CD4-positive, alpha-beta T cell treated with Interferon gamma for 1 hour (primary cell): ENCODE measurements at places on chromosomes 2 and 18.

DNA sequence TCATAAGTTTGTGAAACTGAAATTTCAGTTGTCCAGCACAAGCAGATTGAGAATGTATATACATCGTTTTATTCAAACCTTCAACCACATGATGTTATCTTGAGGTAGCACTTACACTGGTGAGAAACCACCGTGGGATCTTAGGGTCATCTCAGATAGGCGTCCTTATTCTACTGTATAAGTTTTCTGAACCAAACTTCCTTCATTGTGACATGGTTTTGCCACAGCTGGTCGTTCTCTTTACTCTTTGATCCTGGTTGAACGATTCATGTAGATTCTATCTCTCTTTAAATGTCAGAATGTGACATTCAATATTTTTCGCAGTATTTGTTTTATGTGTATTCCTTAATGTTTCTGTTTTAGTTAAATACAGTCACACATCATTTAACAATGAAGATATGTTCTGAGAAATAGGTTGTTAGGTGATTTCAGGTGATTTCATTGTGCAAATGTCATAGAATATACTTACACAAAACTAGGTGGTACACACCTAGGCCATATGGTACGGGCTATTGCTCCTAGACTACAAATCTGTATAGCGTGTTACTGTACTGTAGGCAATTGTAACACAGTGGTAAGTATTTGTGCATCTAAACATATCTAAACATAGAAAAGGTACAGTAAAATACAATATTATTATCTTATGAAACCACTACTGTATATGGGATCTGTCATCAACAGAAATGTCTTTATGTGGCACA, 17.9 kb upstream of the ARHGAP25 start:
- no peak for DNase-seq

- peak; percentile 57 for DNase-seq
These were observed 92.8 kb upstream of the OTOS start for GRCh38 chr2:240232961-240233884.

DNA sequence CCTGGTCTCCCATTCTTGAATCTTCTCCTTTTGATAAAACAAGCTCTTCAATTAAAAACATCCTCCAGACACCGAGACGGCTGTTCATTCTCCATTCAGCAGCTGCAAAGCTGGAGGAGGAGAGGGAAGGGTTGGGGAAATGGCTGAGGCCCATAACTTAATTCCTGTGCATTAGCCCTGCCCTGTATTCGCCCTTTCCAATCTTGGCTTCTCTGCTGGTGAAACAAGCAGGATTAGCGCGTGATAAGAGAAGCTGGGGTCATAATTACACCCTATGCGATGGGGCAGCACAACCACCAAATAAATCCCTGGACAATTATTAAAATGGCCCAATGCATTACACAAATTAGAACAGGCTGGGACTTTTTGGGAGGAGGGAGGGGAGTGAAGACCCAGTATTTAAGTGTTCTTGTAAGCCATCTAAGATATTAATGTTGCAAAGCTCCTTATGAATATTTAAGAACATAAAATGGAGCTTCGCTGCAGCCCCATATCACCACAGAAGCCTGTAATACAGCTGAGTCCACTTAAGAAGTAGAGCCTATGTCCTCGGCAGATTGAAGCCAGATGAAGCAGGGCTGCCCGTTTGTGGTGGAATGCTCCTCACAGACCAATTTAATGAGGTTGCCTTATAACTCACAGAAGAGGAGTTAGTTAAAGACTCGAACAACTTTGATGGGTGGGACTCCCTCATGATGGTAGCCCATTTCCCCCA, 176.6 kb upstream of the SKOR2 start:
- no peak for DNase-seq

GRCh38 chr2:159903443-159904126, 105.6 kb upstream of the CD302 start:
- DNase-seq = peak; percentile 68

DNA sequence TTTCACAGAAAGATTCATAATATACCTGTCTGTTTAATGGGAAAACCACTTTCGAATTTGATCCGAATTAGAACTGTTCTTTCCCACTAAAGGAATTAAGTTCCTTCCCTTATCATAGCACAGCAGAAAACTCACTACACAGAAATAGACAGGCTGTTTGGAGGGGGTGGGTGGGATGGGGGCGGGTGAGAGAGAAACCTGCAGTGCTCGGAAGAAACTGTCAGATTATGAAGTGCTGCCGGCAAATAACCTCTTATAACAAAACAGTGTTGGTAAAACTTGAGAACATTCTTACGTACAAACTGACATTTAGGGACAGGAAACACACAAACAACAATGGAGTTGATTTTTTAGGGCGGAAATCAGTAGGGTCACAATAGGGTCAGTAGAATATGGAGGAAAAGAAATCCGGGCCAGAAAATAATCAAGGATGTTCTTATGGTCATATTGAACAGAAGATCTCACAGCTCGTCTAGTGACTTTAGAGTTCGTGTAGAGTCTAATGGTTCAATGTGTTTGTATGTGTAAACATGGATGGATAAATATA, 756.0 kb upstream of the LRATD1 start:
- no peak for DNase-seq

GRCh38 chr2:60007671-60008070, 545.8 kb downstream of the BCL11A start:
- DNase-seq = no peak

- no peak for DNase-seq
These were observed at the start of gene KIF1A for GRCh38 chr2:240819858-240820606. Gene KIF1A (minus strand): TSS chr2:240820219. CDS start chr2:240797752, 22,467 bp downstream.

- DNase-seq = no peak
These were observed 15.7 kb downstream of the CCL20 start for GRCh38 chr2:227829337-227829736.

- DNase-seq = no peak
These were observed 5.4 kb downstream of the VIT start for GRCh38 chr2:36701918-36702317.

DNA sequence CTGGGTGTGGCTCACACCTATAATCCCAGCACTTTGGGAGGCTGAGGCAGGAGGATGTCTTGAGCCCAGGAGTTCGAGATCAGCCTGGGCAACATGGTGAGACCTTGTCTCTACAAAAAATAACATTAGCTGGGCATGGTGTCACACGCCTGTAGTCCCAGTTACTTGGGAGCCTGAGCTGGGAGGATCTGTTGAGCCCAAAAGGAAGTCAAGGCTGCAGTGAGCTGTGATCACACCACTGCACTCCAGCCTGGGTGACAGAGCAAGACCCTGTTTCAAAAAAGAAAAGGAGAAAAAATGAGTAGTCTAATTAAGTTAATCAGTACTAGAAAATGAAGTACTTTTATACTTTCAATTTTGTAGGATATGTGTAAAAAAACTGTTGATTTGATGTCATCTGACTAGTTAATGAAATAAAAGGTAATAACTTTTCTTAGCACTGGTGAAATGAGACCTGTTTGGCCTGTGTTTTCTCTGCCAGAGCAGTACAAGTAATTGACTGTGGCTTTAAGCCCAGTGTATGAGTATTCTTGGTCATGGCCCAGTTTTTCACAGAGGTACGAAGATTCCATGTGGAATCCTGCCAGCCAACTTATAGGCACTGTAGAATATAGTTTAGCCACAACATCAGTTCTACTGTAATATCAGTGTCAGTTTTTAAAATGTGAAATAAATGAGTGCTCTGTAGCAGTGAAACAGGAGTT, 35.8 kb downstream of the MFSD6 start:
- no peak for DNase-seq

DNA sequence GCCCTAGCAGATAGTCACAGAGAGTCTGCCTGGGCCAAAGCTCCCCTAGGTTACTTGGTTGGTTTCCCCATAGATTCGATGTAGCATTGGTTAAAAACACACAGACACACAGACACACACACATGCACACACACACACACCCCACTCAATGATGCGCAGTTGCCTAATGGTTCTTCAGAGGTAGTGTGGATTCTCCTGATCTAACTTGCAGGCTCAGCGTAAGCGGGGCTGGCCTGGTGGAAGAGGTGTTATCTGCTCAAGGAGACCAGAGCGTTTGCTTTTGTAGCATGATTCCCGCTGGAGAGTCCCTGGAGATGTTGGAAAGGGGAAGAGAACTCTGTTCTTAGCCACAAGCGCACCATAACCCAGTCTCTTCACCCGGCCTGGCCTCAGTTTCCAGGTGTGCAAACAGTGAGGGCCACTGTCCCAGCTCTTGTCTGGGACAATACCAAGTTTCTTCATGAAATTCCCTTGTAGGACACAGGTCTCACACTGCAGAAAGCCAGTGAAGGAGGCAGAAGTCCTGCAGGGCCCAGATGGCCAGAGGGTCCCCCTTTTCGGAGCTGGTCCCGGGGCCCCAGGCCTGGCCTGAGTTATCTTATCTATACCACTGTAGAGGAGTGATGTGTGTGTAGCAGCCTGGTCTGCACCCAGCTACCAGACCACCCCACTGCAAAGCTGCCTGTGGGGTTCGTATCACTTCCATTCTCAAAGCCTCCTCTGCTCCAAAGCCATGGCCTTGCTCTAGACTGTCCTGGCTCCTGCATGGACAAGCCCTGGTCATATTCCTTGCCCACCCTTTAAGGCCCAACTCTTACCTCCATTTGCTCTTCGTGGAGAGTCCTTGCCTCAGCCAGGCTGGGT, 3.7 kb downstream of the ACKR3 start:
- DNase-seq = no peak

DNA sequence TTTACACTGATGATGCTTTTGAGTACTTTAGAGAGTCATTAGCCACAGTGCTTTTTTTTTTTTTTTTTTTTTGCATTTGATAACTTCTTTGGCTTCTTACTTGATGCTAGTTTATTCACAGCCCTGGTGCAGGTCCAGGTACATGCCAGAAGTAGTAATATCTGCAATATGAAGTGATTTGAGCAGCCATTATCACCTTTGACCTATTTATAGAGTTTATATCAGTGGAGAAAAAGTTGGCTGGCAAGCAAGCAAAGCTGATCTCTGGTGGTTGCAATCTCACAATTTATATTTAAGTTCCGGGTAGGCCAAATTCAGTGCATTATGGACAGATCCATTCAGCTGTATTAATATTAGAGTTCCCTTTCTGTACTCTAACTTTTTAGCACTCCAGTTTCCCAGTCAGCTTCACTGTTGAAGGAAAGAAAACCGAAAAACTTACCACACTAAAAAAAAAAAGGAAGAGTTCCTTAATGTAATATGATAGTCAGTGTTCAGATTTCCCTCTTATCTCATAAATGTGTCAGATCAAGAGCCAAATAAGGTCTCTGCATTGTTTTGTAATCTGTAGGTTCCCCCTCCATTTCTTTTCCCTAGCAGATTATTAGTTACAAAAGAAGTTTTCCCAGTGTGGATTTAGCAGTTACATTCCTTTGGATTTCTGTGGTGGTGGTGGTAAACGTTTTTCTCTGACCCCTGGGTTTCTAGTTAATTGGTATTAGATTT, 78.6 kb downstream of the HAUS1 start:
- DNase-seq = no peak

DNA sequence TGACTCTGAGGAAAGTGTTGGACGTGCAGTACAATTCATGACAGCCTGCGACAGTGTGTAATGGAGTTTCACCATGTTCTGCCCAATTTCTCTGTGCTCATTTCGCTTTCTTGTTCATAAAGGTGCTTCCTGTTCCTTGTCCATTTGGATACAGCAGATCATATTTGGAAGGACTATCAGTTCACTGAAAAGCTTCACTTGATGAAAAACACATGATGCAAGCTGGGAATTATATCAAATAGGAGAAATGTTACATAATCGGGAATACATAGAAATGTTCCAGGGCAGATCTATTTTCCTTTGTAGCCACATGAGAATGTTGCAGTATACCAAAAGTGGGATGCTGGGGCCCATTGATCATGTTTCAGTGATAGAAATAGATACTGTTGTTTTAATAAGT, 266.3 kb upstream of the SLC14A2 start:
- no peak for DNase-seq

DNA sequence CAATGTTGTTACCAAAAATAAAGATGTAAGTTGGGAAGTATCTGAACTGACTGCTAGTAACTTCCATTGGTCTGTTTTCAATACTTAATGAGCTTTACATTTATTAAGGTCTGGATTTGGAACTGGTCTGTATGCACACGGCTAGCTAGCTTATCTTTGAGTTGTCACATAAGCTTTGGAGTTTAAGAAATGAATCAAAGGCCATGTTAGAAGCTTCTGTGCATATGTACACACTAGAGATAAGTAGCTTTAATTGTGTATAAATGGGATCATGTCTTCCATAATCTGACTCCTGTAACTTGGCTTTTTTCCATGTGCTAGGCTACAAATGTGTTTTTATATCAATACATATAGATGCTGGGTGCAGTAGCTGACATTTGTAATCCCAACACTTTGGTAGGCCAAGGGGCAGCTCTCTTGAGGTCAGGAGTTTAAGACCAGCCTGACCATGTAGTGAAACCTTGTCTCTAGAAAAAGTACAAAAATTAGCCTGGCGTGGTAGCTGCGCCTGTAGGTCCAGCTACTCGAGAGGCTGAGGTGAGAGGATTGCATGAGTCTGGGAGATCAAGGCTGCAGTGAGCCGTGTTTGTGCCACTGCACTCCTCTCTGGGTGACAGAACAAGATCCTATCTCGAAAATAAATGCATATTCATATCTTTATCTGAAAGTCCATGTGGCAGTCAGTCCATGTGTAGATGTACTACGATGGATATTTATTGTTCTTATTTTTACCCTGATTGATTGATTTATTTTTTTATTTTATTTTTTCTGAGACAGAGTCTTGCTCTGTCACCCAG, 27.2 kb downstream of the ATIC start:
- DNase-seq = no peak

DNA sequence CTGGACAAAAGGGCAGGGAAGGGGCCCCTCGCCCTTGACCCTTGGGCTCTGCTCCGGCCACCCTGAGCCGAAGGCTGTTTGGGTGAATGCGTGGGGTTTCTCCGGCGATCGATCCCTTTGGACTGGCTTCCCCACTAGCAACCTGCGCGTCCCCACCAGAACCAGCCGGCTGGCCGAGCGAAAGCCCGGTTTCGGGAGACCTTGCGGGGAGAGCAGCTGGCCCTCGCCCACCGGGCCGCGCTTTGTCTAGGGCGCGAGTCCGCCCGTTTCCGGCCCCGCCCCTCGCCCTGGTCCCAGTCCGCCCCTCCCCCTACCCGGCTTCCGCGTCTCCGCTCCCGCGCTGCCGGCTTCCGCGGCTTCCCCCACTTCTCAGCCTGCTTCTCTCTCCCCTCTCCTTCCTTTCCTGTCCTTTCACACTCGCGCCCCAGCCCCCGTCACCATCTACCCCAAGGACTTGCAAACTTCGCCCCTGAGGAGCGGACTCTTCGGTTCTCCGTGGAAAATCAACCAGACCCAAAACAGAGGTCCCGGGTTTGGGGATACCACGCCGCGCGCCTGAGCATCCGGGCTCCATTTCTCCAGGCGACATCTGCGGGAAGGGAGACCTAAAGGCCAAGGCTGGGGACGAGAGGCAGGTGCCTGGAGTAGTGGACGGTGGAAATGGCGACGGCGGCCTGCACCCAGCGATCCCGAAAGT, 48.0 kb upstream of the ATP6V1B1 start:
- no peak for DNase-seq

- no peak for DNase-seq
These were observed 49.9 kb upstream of the HS6ST1 start for GRCh38 chr2:128368437-128369107.

GRCh38 chr2:174762464-174762863, 1.8 kb downstream of the CHRNA1 start:
- no peak for DNase-seq

GRCh38 chr2:157061799-157062198, 195.7 kb upstream of the GALNT5 start:
- no peak for DNase-seq
